ENCODE measurements at places on chromosomes 3 and 15.
A peak's percentile ranks its signal among the peaks of the same experiment; 100 is the strongest.

DNA sequence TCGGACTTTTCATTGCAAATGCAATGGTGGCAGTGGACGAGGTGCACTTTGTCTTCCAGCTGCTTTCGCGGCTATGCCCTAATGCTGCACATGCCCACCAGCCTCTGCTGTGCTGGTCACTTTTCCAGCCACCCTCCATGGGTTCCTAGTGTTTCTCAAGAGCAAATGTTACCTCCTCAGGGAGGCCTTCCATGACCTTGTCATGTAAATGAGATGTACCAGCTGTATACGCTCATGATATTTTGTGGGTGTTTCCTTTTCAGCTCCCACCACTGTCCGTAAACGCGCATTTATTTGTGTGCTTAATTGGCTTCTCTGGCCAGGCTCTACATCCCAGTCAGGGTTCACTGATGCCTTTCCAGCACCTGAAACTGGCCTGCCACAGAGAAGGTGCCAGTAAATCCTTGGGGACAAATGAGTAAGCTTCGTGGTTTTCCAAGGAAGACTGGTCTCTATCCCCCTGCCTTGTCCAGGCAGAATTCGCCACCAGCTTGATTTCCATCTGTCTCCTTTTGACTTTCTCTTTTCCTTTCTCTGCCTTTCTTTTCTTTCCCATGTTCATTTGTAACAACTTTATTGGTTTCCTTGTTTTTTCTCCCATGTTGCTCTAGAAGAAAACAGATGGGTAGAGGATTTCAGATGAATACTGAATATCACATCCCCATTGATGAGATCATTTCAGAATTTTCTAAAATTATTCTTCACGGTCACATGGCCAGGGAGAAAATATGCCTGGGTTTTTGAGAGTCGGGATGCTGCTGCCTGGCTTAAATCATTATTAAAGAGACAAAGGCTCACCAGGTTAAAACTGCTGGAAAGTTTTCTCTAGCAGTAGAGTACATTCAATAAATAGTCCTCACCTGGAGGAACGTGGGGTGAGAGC, 82.5 kb downstream of the CHST2 start:
- DNase-seq = no peak

- DNase-seq = no peak
These were observed 226.2 kb upstream of the IGF1R start for GRCh38 chr15:98422130-98422478.

DNA sequence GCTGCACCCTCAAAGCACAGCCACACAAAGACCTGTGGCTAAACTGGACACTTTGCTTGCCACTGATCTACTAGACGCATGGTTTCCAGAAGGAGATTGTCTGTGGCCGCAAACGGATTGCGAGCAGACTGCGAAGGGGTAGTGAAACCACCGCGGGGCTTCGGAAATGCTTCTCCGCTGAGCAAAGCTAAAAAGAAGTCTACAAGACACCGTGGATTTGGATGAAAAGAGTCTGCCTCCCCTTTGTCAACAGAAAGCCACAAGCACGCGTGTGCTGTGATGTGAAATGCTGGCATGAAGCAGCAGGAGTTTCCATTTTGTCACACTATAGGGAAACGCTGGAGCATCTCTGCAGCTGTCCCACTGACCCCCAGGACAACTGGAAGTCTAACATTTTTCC, 63.0 kb downstream of the TMEM44 start:
- DNase-seq = no peak

DNA sequence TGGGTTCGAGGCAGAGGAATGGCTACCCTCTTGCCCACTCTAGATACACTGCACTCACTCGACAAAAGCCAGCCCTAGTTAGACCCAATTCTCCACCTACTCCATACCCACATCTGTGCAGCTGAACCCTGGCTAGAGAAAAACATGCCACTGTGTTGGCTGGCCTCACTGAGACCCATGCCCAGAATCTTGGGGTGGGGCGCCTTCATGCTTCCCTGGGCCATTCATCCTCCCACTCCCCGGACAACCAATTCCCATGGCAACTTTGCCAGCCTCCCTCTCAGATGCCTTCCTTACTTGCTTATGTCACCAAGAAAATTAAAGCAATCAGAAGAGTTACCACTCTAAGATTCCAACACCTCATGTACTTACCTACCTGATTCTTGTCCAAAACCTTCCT, 9.2 kb upstream of the LIMD1 start:
- DNase-seq = no peak

DNA sequence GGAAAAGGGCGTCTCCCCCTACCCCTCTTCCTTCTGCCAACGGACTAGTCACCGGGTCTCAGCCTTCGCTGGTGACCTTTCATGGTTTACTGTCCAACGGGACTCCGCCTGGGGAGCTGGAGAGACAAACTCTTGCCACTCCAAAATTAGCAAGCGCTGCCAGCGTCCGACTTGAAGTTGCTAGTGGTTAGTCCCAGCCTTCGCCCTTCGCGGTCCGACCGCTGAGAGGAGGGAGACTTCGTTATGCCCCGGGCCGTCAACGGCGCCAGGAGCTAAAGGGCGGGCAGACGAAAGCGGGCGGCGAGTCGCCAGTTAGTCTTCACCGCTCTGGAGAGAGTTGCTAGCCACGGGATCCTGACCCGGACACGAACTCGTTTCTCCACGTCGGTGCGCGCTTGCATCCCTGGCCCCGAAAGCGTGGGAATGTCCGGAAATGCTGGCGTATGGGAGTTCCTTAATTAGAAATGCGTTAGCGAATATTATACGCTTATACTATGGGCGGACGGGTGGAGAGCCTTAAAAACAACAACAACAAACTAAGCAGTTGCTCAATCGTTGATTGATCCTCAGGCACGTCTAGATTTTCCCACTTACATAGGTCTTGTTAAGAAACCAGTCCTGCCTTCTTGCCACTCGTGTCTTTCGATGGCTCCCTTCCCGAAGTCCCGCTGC, 716 bp downstream of the SMC4 start:
- peak; percentile 71 for DNase-seq

DNA sequence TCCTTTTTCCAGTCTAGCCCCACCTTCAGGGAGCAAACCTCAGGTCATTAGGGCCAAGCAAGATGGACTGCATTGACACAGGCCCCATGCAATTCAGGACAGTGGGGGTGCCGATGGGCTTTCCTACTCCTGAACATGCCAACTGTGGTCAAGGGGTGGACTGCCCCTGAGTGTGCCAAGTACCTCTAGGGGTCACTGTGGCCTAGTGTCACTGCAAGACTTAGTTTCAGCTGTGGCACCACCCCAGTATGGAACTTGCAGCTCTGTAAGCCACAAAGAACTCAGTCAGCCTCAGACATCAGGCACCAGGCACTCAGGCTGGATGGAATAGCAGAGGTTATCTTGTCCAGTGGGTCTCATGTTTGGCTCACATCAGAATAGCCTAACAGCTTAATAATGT, 32.3 kb downstream of the EXOG start:
- DNase-seq = no peak

DNA sequence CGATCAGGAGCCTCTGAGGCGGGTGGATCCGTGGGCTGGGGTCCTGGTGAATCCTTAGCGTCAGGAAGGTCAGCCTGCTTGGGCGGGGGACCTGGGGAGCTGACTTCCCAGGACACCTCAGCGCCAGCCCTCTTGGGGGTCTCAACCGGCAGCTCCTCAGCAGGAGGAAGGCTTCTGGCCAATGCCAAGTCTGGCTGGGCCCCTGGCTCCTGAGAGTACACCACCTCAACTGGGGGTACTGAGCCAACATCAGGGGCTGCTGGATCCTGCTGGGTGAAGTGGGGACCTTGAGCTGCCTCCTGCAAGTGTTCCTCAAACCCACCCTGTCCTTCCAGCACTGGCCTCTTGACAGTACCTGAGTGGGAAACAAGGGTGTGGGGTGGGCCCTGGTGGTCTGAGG, 3.1 kb downstream of the PRRT3 start:
- DNase-seq = no peak

GRCh38 chr3:177194299-177194698, 3.0 kb downstream of the TBL1XR1 start:
- no peak for DNase-seq

GRCh38 chr3:50416736-50417636, 57.7 kb upstream of the TMEM115 start:
- DNase-seq = no peak

- DNase-seq = no peak
These were observed 55.7 kb downstream of the CACNA1D start for GRCh38 chr3:53550005-53550620.
